ENCODE measurements at places on chromosomes 11 and 22. TPM values are rescaled to one million over a fixed set of nuclear protein-coding genes. Genes with fewer than 3 reads are reported as not detected.

BAD gene
- total RNA-seq = 32.0 TPM

CDC42EP1 gene
- not detected for total RNA-seq

ACRV1 gene
- not detected for total RNA-seq

CCDC87 gene
- total RNA-seq = 0.08 TPM

SBF2 gene
- 3.2 TPM for total RNA-seq

GRCh38 chr11:14114269-14114668 lies 151.7 kb downstream of the SPON1 start:
- no peak for DNase-seq

GRCh38 chr11:44408711-44409470 lies 99.0 kb upstream of the ALX4 start:
- DNase-seq = no peak

- DNase-seq = no peak
Observed at GRCh38 chr11:28584992-28585391, 476.8 kb downstream of the METTL15 start.

GRCh38 chr22:47810505-47811500 lies 1048.4 kb downstream of the TBC1D22A start:
- DNase-seq = no peak

- DNase-seq = no peak
Observed at GRCh38 chr11:96642583-96642982, 252.8 kb downstream of the JRKL start.

DNA sequence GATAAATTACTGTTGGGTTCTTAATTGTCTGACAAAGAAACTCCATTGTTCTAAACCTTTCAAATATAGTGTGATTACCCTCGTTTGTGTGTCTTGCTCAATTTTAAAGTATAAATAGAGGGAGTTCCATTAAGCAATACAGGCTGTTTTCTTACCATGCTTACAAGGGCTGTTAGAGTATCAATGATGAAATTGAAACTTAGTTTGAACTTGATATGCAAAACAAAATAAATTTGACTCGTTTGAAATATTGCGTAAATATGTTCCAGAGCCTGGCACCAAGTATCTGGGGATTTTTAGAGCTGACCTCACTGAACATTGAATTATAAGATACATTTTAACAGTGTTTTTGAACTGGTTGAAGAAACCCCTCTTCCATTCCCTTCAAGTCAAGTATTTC lies 31.7 kb downstream of the TEAD1 start:
- no peak for DNase-seq

DNA sequence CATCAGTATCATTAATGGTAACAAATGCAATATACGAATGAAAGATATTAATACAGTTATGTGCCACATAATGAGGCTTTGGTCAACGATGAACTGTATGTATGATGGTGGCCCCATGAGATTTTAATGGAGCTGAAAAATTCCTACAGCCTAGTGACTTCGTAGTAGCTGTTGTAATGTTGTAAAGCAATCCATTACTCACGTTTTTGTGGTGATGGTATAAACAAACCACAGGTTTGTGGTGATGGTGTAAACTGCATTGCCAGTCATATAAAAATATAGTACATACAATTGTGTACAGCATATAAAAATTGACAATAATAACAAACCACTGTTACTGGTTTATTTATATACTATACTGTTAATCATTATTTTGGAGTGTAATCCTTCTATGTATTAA lies 27.4 kb upstream of the GRIA4 start:
- no peak for DNase-seq

DNA sequence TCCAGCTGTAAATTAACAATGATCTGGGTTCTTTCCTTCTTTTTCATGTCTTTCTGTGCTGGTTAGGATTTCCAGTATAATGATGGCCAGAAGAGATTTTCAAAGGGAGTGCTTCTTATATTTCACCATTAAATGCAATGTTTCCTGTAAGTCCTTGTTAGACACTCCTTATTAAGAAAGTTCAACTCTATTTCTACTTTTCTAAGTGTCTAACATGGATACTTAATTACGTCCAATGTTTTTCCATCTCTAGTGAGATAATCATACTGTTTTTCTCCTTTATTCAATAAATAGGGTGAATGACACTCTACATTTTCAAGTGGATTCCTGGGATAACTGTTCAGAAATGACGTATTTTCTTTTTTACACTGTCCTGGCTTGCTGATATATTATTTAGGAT lies 49.8 kb downstream of the CDON start:
- no peak for DNase-seq

GRCh38 chr22:42217019-42217751 lies 53.3 kb downstream of the TCF20 start:
- no peak for DNase-seq

GRCh38 chr11:26044389-26044788 lies 287.5 kb upstream of the ANO3 start:
- no peak for DNase-seq

All from activated CD4-positive, alpha-beta T cell treated with anti-CD3 and anti-CD28 coated beads, Interleukin-2, amount 10 ng/mL, durations not matched to agents 7 days and 5 days (primary cell).